Psoas muscle (tissue), 8 donors: ENCODE measurements at places on chromosomes 6 and 20.
A peak's percentile ranks its signal among the peaks of the same experiment; 100 is the strongest.

- no peaks in the 10 kb centered on the region for H3K27me3 ChIP-seq
- H3K36me3 ChIP-seq = no peaks in the 10 kb centered on the region
- no peaks in the 10 kb centered on the region for H3K4me1 ChIP-seq
- no peak overlapping the region for H3K4me3 ChIP-seq
- no peak for DNase-seq
These were observed 4.3 kb upstream of the LTA start for GRCh38 chr6:31567531-31568370.

DNA sequence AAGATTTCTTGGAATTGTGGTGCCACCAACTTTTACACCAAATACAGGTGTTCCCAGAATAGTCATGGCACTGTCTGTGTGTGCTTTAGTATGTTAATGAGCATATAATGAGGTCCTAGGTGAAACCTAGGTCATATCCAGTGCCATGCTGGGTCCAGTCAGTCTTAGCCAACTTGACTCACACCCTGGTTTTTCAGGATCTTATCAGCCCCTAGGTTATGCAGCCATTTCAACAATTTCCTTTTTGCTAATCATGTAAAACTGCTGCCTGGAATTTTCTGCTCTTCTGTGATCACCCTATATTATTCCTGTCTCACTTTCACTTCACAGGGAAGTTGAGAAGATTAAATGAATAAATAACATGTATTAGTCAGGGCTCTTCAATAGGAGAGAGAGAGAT is 23.7 kb downstream of the SDHAF4 start:
- no peaks in the 10 kb centered on the region for H3K27me3 ChIP-seq
- H3K4me1 ChIP-seq = no peaks in the 10 kb centered on the region
- H3K4me3 ChIP-seq = no peak overlapping the region
- no peak overlapping the region for H3K27ac ChIP-seq
- no peaks in the 10 kb centered on the region for H3K36me3 ChIP-seq
- DNase-seq = no peak

DNA sequence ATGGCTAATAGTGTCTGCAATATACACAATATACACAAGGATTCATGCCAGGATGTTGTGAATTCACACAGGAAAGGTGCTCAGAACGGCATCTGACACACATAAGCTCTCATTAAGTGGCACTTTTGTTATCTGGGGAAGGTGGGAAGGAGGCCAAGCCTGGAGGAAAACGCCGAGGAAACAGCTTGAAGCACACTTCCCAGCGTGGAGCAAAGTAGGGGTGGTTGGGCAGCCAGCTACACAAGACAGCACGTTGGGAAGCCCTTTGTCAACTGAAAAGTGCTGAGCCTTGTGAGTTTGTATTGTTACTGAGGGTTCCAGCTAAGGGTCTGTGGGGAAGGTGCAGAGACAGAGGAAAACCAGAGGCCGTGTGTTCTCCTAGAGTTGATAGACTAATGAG is 181.0 kb downstream of the ZMYND8 start:
- H3K27me3 ChIP-seq = no peaks in the 10 kb centered on the region
- no peak overlapping the region for H3K4me3 ChIP-seq
- no peaks in the 10 kb centered on the region for H3K4me1 ChIP-seq
- no peaks in the 10 kb centered on the region for H3K36me3 ChIP-seq

- no peak overlapping the region for H3K27ac ChIP-seq
- no peaks in the 10 kb centered on the region for H3K4me1 ChIP-seq
- H3K27me3 ChIP-seq = no peaks in the 10 kb centered on the region
- no peak overlapping the region for H3K4me3 ChIP-seq
- DNase-seq = no peak
- H3K36me3 ChIP-seq = no peaks in the 10 kb centered on the region
These were observed 60.7 kb upstream of the RNF24 start for GRCh38 chr20:4076033-4076432.

- H3K4me1 ChIP-seq = peaks cover 72% of the 10 kb centered on the region
- H3K27ac ChIP-seq = peak overlapping the region; percentile 85
- H3K27me3 ChIP-seq = no peaks in the 10 kb centered on the region
- H3K4me3 ChIP-seq = no peak overlapping the region
- H3K36me3 ChIP-seq = peaks cover 33% of the 10 kb centered on the region
These were observed 63.9 kb downstream of the PTPN1 start for GRCh38 chr20:50574108-50574507.

- no peaks in the 10 kb centered on the region for H3K36me3 ChIP-seq
- no peak for DNase-seq
- H3K27me3 ChIP-seq = no peaks in the 10 kb centered on the region
- H3K27ac ChIP-seq = peak overlapping the region; percentile 47
- no peak overlapping the region for H3K4me3 ChIP-seq
- peaks cover 18% of the 10 kb centered on the region for H3K4me1 ChIP-seq
These were observed 231.0 kb upstream of the RAB32 start for GRCh38 chr6:146312608-146313007.

- no peak overlapping the region for H3K27ac ChIP-seq
- H3K36me3 ChIP-seq = no peaks in the 10 kb centered on the region
- no peaks in the 10 kb centered on the region for H3K27me3 ChIP-seq
- no peak overlapping the region for H3K4me3 ChIP-seq
- H3K4me1 ChIP-seq = peaks cover 61% of the 10 kb centered on the region
- DNase-seq = no peak
These were observed 13.4 kb downstream of the CDS2 start for GRCh38 chr20:5140195-5140594.

GRCh38 chr6:155219858-155220301 is 43.9 kb upstream of the CLDN20 start:
- no peaks in the 10 kb centered on the region for H3K4me1 ChIP-seq
- DNase-seq = no peak
- no peak overlapping the region for H3K4me3 ChIP-seq
- no peak overlapping the region for H3K27ac ChIP-seq
- no peaks in the 10 kb centered on the region for H3K36me3 ChIP-seq

GRCh38 chr6:54238396-54238795 is 69.8 kb upstream of the TINAG start:
- no peaks in the 10 kb centered on the region for H3K36me3 ChIP-seq
- H3K4me1 ChIP-seq = peaks cover 12% of the 10 kb centered on the region
- H3K27me3 ChIP-seq = no peaks in the 10 kb centered on the region
- H3K4me3 ChIP-seq = no peak overlapping the region
- peak overlapping the region; percentile 66 for H3K27ac ChIP-seq
- no peak for DNase-seq

DNA sequence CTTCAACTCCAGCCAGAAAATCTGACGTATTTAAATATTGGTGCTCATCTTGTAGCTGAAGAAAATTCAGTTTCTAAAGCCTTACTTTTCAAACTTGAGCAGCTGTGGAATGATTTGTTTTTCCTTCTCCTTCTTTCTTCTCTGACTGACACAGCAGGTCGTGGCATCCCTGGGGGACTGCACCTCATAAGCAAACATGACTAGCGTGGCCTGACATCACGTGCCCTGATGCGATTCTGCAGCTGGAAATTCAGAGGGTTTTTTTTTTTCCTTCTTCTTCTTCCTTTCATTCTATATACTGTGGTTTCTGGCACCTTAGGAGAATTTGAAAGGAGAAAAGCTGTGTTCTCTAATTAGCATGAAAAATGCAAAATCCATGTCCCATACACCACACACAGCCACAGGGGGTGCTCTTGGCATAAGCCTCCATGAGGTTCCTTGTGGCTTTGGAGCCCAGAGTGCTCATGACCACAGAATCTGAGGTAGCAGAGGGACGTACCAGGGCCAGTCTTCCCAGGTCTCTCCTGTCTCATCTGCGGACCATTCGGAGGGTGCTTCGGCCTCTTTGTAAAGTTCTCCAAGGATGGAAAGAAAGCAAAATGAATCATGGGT is 258.5 kb upstream of the CDH4 start:
- no peak overlapping the region for H3K4me3 ChIP-seq
- peaks cover 2% of the 10 kb centered on the region for H3K27me3 ChIP-seq
- H3K36me3 ChIP-seq = no peaks in the 10 kb centered on the region
- no peak for DNase-seq
- no peak overlapping the region for H3K27ac ChIP-seq

DNA sequence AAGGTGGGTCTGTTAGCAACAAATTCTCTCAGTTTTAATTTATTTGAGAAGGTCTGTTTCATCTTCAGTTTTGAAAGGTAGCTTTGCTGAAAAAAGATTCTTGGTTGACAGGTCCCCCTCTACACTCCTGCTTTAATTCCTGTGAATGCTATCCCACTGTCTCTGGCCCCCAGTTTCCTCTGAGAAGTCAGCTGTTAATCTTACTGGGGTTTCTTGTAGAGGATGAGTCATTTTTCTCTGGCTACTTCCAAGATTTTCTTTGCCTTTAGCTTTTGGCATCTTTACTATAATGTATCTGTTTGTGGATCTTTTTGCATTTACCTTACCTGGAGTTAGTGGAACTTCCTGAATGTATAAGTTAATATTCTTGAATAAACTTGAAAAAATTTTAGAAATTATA is 122.7 kb downstream of the MMS22L start:
- no peaks in the 10 kb centered on the region for H3K4me1 ChIP-seq
- H3K27ac ChIP-seq = no peak overlapping the region
- H3K4me3 ChIP-seq = no peak overlapping the region
- no peaks in the 10 kb centered on the region for H3K27me3 ChIP-seq
- H3K36me3 ChIP-seq = no peaks in the 10 kb centered on the region
- DNase-seq = no peak

DNA sequence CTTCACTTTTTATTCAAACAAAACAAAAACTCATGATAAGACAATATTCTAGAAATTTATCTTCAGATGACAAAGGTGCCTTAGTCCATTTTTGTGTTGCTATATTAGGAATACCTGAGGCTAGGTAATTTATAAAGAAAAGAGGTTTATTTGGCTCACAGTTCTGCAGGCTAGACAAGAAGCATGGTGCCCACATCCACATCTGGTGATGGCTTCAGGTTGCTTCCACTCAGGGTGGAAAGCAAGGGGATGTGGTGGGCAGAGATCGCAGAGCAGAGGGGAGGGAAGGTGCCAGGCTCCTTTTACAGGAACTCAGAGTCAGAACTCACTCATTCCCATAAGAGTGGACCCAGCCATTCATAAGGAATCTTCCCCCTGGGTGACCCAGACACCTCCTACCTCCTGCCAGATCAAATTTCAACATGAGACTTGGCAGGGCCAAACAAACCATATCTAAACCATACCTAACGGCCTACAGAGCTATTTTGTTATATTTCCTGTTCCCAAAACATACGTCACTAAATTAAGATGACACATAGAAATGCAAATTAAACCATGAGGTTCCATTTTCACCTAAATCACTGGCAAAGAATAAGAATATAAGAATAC is 26.4 kb downstream of the ABHD12 start:
- no peaks in the 10 kb centered on the region for H3K36me3 ChIP-seq
- no peak overlapping the region for H3K27ac ChIP-seq
- H3K4me1 ChIP-seq = no peaks in the 10 kb centered on the region
- no peak for DNase-seq
- H3K4me3 ChIP-seq = no peak overlapping the region
- no peaks in the 10 kb centered on the region for H3K27me3 ChIP-seq

- H3K27ac ChIP-seq = no peak overlapping the region
- no peak overlapping the region for H3K4me3 ChIP-seq
- H3K27me3 ChIP-seq = no peaks in the 10 kb centered on the region
These were observed 321.3 kb upstream of the JAG1 start for GRCh38 chr20:10994991-10995700.
